Body of pancreas (tissue), 4 donors: ENCODE measurements at places on chromosomes 1 and 21.

GRCh38 chr1:91153341-91153740 lies 131.5 kb upstream of the ZNF644 start:
- no peak for DNase-seq

GRCh38 chr1:119635811-119636390 lies 12.2 kb downstream of the ZNF697 start:
- no peak for DNase-seq

DNA sequence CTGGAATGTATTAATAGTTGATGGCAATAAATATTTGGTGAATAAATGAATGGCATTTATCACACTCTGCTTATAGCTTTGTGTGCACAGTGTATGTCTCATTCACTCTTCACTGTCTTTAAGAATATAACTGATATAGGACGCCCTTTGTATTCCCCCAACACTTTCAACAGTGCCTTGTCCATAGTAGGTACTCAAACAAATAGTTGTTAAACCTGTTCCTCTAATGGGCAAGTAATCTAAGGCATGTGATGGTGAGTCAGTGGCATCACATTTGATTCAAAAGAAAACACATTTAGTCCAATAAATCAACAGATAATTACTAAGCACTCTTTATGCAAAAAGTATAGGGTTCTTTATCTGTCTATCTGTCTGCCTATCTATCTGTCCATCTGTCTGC lies 11.2 kb upstream of the RXRG start:
- no peak for DNase-seq

DNA sequence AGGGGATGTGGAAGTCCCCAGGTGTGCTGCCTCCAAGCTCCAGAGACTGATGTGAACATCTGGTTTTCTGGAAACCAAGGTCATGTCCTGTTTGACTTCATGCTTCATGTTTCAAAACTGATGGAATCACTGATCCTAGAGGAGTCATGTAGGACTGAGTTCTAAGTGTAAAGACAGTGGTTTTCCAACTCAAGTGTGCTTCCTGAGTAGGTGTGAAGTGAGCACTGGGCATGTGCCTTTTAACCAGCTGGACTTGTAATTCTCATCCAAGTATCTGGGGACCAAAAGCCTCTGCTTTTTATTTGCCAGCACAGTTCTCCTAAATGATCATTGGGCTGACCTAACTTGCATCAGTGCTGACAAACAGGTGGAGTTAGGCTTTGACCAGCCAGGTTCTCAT lies 36.9 kb downstream of the ABCA4 start:
- DNase-seq, result no peak
